ENCODE measurements at places on chromosomes 16 and 17.

DNA sequence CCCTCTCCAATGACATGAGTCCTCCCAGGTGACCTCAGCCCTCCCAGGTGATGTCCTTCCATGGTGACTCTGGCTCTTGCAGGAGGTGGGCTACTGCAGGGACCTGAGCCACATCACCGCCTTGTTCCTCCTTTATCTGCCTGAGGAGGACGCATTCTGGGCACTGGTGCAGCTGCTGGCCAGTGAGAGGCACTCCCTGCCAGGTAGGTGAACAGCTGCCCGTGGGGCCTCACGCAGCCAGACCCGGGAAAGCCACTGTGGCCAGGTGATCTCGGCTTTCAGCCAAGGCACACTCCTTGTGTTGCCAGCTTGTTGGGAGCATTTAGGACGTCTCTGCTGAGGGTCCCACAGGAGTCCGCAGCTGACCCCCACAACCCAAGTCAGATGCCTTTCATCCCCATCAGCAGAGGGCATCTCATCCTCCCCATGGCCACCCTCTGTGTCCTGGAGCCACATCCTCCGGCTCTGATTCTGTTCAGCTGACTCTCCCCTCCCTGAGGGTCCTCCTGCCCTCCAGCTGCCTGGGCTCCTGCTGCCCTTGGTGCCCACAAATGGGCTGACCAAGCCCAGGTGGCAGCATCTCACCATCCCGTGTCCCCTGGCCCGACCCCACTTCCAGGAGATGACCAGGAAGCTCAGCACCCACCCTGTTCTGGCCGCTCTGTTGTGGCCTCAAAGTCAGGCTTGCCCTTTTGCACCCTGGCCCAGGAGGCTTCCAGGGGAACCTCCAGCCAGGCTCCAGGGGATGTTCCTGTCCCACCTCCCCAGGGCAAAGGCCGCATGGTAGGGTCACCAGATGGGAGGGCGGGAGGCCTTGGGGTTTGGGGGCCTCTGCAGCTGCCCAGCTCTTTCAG lies 20.1 kb downstream of the USP6 start:
- DNase-seq = no peak

GRCh38 chr17:67629971-67630320 lies 87.8 kb upstream of the NOL11 start:
- no peak for DNase-seq

DNA sequence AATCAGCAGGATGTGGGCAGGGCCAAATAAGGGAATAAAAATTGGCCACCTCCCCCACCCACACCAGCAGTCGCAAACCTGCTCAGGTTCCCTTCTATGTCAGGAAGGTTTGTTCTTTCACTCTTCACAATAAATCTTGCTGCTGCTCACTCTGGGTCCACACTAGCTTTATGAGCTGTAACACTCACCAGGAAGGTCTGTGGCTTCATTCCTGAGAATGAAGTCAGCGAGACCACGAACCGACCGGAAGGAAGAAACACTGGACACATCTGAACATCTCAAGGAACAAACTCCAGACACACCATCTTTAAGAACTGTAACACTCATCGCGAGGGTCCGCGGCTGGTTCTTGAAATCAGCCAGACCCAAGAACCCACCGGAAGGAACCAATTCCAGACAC lies 115.5 kb upstream of the TBX2 start:
- no peak for DNase-seq

DNA sequence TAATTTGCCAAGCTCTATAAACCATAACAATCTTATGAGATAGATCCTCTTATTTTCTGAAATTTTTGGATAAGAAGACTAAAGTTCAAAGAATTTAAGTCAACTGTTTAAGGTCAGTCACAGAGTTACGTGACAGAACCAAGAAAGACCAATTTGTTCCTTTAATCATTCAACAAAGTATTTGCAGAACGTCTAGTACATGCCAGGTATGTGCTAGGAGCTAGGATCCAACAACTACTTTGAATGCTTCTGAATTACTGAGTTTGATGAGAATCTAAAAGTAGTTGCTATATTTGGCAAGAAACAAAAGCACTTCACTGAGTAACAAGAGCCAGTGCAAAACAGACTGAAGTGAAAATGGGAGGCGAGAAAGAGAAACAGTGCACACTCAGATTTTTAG lies 15.0 kb downstream of the GLOD4 start:
- DNase-seq = no peak

DNA sequence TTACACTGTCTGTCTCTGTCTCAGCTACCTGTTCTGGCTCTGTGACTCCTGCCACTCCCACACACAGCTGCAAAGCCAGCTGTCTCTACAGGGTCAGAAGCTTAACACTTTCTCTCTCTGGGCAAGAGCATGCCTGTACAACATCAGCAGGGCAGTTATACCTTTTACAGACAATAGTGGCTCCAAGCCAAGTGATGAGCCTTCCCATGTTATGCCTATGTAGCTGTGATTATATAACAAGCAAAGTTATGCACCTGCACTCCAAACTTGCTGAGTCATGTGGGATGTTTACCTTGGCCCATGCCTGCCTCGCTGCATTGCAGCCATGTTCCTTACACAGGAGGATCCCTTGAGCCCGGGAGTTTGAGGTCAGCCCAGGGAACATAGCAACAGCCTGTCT lies 31.8 kb upstream of the APPBP2 start:
- DNase-seq = no peak

DNA sequence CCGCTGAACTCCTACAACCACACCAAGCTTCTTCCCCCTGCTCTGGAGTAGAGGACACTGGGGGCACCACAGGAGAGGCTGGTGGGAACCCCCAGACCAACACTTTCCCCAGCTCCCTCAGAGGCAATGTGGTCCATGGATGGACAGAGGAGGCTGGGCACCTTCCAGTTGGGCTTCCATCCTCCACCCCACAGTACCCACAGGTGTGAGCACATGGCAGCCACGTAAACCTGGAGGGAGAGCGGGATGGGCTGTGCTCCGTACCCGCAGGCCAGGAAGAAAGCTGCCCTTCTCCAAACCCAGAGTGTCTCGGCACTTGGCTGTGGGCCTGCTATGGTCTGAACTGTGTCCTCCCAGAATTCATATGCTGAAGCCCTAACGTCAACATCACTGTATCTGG lies 1.7 kb downstream of the SGSH start:
- DNase-seq = no peak

DNA sequence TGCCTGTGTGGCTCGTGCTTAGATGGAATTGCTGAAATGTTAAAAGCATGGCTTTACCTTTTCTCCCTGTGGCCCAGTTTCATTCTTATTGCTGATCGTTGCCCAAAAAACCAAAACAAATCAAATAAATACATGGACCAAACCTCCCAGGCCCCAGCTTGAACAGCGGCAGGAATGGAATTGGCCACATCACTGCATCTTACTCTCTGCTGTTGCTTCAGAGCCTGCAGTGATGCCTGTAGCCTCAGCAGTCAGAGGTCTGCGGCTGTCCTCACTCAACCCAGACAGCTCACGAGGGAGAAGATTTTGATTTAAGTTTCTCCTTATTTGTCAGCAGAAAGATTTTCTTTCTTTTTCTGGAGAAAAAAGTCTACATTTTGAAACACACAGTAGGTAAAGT lies 91.5 kb downstream of the NPIPB11 start:
- no peak for DNase-seq

GRCh38 chr17:50963139-50963538 lies 97.0 kb upstream of the TOB1 start:
- DNase-seq = no peak

DNA sequence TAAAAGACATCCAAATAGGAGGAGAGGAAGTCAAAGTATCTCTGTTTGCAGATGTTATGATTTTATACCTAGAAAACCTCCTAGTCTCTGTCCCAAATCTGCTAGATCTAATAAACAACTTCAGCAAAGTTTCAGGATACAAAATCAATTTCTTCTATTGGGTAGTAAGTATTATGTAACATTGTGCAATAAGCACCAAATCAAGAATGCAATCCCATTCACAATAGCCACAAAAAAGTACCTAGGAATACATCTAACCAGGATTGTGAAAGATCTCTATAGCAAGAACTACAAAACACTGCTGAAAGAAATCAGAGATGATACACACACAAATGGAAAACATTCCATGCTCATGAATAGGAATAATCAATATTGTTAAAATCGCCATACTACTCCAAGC lies 13.0 kb downstream of the NLRP1 start:
- DNase-seq = no peak

GRCh38 chr17:4937553-4937952 lies 2.3 kb downstream of the SLC25A11 start:
- DNase-seq = no peak

DNA sequence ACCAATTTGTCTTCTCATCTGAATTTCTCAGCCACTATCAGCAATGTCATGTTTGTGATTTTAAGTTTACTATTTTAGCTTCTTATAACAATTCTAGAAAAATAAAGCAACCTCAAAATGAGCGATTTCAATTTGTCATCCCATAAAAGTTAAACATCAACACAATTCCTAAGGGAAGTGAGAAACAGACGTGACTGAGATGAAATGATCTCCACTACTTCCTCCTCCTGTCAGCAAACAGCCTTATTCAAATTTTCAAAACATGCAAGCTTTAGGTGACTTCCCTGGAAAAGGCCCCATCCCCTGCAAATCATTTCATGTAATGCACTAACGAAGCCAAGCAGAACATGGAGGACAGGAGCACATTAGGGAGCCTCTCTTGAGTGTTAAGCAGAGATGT lies 64.9 kb downstream of the ZNF652 start:
- no peak for DNase-seq

GRCh38 chr17:20092973-20093626 lies 83.9 kb downstream of the SPECC1 start:
- no peak for DNase-seq

DNA sequence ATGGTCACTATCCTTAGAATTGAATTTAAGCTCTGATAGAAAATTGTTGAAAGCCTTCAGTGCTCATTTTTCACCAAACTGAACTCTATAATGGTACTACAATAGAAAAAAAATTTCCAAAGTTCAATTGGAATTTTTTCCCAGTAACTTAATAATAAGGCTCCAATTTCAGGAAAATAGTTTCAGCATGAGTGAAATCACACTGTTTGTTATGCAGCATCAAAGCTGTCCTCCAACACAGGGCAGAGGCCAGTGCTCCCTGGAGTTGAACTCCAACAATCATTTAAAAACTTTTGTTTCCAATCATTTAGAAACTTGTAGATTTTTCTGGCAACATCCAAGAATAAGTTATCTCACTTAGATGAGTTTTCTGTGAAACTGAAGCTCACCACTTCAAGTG lies 103.1 kb upstream of the HSBP1 start:
- DNase-seq = no peak

DNA sequence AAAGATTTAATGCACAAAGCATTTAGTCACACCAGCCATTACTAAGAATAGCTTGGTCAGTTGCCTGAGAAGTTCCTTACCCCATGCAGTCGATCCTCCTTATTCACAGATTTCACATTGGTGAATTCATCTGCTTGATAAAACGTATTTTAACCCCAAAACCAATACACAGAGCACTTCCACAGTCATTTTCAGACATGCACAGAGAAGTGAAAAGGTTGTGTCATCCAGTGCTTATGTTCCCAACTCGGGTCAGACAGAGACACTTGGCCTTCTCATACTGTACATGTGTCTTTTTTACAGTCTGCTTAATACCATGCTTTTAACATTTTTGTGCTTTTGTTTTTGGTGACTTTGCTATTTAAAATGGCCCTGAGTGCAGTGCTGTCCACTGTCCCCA lies 219.7 kb downstream of the SPECC1 start:
- DNase-seq = no peak

DNA sequence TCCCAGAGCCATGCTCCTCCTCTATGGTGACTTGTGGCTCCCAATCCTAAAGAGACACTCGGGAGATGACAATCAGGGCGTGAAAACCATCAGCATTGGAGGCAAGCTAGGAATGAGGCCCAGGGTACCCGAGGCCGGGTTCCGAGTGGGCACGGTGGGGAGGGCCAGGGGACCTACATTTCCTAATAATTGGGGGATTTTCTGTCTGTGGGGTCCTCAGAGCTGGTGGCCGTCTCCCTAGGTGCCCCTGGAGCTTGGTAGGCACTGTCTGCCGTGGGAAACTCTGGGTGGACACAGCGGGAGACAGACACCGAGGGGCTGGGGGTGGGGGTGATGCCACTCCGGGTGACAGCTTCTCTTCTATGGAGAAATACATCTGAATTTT lies 312.5 kb upstream of the TNRC6C start:
- DNase-seq = no peak

DNA sequence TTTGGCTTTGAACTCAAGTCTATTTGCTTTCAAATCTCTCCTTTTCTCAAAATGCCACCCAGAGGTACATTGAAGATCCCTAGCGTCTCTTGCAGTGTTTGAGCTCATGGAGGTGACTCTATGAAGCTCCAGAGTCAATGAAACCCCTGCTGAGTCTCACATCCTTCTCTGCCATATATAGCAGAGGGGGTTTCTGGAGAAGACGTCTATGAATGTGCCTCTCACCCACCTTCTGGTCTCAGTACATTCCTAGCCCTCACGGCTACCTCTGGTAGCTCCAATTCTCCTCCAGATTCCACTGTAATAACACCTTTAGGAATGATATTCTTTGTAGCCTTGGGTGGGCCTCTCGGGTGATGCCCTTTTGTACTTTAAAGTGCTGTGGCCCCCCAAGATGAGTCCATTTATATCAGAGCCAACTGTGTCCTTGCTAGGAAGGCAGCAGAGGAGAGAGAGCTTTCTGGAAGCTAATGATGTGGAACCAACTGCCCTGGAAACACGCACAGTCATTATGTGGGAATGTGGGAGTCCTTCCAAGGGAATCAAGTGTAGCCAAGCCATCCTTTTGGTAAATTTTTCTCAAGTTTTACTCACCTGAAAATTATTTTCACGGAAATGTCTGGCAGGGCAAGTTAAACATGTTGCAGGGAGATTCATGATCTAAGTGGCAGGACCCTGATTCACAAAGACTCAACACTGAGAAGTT lies 123.4 kb downstream of the ASIC2 start:
- no peak for DNase-seq

DNA sequence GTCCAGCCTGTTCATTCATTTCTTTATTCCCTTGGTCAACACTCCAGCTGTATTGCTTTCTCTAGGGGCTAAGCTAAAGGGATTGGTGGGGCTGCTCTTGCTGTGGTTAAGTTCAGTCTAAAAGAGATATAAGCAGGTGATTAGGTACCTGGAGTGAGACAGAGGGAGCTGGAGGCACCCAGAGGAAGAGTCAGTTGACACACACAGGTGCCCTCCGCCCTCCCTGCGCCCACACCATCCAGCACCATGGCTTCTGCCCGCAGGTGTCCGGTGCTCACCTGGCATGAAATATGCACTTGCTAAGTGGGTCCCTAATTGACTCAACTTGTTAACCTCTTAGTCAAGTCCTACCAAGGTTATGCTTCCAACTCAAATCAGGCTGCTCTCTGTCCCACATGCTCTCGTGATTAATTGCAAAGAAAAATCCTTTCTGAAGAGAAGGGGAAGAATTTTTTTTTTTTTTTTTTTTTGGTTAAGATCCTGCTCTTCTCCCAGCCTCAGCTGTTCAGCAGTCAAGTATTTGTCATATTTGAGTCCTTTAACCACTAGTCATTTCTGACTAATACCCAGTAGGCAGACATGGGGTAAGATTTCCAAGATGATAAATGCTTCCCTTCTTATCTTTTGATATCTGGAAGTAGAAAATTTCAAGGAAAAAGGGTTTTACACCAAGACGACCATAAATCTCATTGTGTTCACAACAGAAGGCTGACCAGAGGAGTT lies 199.8 kb upstream of the WSCD1 start:
- no peak for DNase-seq
